Left forelimb (tissue), 1 donor: ENCODE measurements at places on chromosomes 16 and 17.

DNA sequence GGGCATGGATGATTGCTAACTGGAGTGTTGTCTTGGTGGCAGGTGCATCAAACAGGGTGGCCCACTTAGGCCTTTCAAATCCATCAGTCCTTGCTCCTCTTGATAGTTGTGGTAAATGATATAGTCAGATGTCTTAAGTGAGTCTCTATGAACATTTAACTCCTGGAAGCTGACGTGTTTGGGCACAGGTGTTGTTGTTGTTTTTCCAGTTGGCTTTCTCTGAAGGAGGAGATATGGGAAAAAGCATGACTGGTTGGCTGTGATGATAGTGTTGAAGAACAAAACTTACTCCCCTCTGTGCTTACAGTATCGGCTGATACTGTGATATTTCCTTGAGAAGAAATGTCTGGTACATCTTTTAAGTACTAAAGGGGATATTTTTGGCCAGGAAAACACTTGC, 18.0 kb downstream of the TNRC6A start:
- DNase-seq = no peak

DNA sequence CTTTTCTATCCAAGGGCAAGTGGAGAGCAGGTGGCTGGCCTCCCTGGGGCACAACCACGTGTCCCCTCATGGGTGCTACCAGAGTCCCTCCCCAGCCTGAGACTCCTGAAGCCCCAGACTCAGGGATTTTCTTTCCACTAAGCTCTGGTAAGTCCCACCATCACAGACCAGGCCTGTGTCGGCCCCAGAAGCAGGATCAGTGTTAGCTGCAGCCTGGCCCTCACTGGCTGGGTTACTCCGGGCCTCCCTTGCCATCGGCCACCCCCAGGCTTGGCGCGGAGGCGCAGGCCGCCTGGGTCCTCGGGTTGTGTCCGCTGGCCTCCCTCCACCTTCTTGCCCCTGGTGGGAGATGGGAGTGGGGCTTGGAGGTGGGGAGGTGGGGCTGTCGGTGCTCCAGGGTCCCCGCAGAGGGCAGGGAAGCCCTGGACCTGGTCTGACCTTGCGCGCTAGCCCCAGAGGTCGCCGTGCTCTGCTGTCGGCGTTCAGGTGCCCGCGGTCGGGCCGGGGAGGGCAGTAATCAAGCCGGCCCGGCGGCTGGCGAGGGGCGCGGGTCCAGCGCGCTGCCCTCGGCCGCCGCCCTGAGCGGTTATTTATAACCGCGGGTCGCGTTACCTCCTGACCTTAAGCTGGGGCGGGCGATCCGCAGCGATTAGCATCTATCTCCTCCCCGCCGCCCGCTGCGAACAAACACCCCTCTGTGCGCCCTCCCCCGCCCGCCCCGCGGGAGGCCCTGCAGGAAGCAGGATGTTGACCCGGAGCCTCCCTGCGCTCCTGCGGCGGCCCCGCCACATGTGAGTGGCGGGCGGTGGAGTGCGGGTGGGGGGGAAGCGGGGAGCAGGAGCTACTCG, 78.1 kb upstream of the TOB1 start:
- DNase-seq = no peak

DNA sequence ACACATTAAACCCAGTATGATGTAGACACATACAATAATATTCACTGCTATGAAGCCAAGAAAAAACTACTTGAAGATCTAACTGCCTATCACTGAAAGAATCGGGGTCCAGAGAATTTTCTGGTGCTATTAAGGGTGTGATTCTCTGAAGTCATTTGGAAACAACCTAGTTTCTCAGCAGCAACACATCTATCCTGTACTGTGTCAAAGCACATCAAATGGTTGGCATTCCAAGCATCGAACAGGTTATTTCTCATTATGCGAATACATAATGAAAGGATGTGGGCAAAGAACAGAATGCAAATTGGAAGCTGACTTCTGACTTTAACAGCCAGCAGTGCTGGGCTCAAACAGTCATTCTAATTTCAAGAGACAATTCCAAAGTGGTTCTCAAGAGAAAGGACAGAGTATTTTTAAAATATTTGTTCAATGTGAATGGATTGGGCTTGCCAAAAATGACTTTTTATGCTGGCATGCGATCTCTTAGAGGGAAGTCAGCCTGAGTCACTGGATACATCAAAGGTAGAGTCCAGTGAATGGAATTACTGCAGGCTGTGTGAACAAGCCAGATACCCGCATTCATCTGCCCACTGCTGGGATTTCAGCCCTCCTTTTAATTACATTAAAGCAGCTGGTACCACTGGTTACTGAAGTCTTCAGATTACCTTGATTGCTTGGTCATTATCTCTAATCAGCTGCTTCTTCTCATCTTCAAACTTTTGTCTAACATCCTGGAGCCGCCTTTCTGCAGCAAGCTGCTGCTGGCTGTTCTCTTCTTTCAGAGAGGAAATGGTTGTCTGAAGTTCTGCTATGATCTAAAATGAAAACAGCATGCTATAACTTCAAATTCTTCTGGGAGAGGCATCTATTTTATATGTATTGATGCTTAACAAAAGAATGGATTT, 181.2 kb upstream of the AXIN2 start:
- DNase-seq = no peak

DNA sequence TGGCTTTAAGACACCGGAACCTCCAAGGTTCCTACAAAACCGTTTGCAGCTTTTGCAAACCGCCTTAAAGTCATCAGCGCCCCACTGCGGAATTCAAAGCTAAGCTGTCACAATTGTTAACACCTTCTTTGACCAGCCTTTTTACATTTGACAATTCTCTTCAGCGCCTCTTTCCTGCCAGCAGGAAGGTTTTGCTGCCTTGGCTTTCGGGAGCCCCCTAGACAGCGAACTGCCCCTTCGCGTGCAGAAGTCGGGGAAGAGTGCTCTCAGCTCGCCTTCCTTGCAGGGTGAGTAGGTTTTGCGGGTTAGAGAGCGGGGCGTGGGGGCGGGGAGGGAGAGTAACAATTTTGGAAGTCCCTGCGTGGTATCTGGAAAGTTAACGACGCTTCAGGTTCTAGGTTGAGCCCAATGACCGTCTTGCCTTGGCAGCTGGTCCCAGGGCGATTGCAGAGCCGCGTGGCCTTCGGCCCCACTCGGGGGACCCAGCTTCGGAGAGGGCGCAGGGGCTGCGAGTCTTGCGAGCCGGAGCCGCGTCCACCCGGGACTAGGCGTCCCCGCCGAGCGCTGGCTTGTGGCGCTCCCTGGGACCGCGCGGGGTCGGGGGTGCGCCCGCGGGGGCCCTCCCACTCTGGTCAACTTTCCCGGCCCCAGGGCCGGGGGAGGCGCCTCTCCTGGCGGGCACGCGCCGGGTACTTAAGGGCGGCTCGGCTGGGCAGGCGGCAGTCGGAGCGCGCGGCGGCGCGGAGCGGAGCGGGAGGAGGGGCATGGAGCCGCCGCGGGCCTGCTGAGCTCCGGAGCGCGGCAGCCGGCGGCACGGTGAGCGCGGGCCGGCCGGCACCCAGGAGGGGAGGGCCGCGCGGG, at the start of gene HAS3:
Gene HAS3, plus strand, starts transcription at position 153 of the 861 bp plus-strand sequence. CDS start 3,743 bp downstream, outside the sequence.
- DNase-seq = no peak

- no peak for DNase-seq
Measured at GRCh38 chr17:30188211-30188939, 47.1 kb downstream of the SLC6A4 start.

DNA sequence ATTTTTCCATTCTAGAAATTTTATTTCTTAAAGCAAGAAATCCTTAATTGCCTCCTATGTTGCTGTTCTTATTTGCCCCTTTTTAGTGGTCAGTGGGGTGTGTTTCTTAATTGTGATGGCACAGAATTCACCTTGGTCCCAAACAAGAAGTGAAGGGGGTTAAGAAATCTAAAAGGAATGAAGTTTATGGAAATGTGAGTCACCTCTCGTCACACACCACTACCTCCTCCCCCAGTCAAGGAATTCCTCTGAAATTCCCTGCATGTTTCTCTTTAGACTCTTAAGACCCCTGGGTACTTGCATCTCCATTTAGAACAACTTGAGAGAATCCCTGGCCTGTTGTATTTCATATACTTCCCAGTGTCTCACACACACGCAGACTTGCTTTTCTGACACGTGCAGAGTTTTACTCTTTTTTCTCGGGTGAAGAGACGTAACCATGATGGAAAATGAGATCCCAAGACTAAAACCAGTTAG, 247.4 kb downstream of the PRKCA start:
- DNase-seq = no peak

- no peak for DNase-seq
Measured at GRCh38 chr16:58276346-58276951, 18.4 kb downstream of the PRSS54 start.

DNA sequence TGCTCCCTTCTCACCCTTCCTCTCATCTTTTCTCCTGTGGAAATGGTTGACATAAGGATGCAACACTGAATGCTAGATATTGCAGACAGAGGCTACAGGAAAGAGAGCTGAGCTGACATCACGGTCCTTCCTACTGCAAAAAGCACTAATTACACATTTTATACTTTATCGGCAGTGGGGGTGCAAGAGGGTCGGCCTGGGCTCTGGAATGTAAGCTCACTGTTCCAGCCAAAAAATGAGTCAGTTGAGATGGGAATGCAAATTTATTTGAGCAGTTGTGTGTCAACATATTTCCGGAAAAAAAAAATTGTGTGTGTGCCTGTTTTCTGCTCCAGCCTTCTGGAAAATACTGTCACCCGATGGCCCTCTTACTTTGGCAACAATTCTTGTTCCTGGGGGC, 14.1 kb upstream of the MRTFB start:
- no peak for DNase-seq

DNA sequence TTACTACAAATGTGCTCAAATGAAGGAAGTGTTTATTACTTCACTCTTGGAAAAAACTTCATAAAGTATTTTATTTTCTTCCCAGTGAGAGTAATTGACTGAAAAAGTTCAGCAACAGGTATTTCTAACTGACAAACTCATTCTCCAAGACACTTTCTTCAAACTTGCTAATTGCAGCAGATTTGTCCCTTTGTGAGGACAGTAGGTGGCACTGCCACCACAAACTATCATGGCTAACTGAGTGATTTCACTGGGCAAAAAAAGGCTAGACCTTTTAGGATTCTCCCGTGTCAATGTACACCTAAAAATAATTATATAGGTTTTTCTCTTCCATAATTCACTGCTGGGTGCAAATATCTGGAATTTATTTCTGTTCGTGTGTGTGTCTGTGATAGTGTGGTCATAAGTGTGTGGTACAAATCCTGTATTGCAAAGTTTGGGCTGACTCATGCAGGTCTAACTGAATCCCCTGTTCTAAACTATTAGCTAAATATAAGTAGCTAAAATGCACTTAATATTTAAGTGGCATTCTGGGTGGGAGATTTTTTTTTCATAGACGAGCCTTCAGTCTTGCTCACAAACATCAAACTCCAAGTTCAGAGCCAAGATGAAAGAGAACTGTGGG, 3.9 kb downstream of the HS3ST3A1 start:
- no peak for DNase-seq

DNA sequence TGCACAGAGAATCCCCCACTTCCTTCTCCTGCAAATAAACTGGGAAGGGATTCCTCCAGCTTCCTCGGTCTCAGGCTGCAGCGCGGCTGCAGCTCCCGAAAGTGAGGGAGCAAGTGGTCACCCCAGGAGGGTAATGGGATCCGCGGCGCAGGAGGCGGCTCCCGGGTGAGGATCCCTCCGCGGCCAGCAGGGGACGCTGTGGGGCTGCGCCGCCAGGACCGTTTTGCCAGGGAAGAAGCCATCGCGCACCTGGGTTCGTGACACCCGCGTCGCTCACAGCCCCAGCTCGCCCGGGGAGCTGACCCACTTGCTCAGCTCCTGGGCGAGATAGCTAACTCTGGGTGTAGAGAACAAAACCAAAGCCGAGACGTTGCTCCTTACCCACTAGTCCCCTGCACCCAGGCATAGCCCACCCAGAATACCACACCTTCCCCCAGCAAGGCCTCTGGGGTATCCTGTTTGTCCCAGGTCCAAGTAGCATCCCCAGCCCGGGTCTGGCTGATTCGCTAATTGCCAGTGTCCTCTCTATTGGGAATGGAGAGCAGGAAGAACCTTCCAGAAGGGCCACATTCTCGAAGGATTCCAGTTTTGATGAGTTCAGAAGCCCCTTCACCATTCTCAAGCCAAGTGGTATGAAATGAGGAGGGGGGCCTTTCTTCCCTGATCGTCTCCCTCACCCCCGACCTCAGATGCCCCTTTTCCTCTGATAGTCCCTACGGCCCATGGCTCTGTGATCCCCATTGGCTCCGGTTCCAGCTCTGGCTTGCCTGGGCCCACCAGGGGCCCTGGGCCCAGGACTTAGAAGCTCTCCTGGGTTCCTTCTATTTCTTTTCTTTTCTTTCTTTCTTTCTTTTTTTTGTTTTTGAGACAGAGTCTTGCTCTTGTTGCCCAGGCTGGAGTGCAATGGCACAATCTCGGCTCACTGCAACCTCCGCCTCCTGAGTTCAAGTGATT, 14.1 kb downstream of the CYGB start:
- peak; percentile 89 for DNase-seq

- DNase-seq = no peak
Measured at GRCh38 chr16:89344846-89345611, 127.5 kb downstream of the ZNF778 start.

- DNase-seq = no peak
Measured at GRCh38 chr16:88651989-88652761, 1.3 kb upstream of the CYBA start.

GRCh38 chr17:56602292-56603130, 9.0 kb downstream of the NOG start:
- no peak for DNase-seq

DNA sequence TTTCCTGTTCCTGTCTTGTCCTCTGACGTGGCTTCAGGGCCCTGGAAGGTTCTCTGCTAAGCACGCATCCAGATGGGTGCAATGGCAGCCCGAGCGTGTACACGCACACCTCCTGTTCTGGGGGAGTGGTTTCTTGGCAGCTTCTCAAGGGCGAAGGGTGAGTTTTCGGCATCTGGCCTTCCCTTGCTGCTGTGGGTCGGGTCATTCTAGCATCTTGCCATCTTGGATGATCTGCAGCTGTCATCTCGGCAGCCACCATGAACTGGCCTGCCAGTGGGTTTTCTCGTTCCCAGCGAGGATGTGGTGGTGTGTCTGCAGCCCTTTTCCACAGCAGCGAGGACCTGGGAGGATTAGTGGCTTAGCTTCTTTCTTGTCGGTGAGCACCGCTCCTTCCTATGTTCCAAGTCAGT, 10.6 kb downstream of the MSI2 start:
- DNase-seq = peak; percentile 53

GRCh38 chr16:78675951-78676792, 576.7 kb downstream of the WWOX start:
- DNase-seq = no peak
